HT-29 (cell line): ENCODE measurements at places on chromosomes 2 and 18. TPM values are rescaled to one million over a fixed set of nuclear protein-coding genes. Genes with fewer than 3 reads are reported as not detected.
A peak's percentile ranks its signal among the peaks of the same experiment; 100 is the strongest.

GRCh38 chr18:62964432-62964831, 249.1 kb downstream of the PHLPP1 start:
- no peak for DNase-seq

DNA sequence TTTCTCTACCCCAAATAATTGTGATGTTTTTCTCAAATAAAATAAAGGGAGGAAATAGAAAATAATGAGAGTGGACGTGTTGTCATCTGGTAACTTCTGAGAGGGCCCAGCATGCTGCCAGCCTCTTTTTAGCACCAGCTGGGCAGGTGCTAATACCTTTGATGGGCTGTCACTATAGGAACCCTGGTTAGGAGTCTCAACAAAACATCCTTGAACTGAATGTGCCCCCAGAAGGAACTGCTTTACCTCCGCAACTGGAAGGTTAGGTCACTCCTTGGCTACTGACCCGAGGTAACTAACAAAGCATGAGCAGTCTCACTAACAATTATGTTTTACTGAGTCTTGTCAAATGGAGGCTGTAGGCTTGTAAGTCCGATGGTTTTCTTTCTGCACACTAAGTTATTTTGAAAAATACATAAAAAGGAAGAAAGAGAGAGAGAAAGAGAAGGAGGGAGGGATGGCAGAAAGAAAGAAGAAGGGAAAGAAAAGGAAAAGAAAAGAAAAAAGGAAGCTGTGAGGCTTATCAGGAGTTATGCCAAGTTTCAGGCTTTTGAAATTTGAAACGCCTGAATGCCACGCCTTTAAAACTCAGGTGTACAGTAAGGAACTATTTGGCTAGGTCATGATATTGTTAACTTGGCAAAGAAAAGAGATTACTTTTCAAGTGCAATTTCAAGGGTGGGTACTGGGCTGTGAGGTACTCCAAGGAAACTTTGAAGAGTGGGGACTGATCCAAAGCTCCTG, 91.0 kb downstream of the TGIF1 start:
- peak; percentile 70 for DNase-seq

- DNase-seq: no peak
These were observed 176.2 kb upstream of the ST6GAL2 start for GRCh38 chr2:107062173-107062572.

GRCh38 chr18:5370332-5370731, 74.8 kb upstream of the ZBTB14 start:
- DNase-seq: peak; percentile 23

- DNase-seq: no peak
These were observed 58.1 kb downstream of the PXDN start for GRCh38 chr2:1685957-1686783.

DNA sequence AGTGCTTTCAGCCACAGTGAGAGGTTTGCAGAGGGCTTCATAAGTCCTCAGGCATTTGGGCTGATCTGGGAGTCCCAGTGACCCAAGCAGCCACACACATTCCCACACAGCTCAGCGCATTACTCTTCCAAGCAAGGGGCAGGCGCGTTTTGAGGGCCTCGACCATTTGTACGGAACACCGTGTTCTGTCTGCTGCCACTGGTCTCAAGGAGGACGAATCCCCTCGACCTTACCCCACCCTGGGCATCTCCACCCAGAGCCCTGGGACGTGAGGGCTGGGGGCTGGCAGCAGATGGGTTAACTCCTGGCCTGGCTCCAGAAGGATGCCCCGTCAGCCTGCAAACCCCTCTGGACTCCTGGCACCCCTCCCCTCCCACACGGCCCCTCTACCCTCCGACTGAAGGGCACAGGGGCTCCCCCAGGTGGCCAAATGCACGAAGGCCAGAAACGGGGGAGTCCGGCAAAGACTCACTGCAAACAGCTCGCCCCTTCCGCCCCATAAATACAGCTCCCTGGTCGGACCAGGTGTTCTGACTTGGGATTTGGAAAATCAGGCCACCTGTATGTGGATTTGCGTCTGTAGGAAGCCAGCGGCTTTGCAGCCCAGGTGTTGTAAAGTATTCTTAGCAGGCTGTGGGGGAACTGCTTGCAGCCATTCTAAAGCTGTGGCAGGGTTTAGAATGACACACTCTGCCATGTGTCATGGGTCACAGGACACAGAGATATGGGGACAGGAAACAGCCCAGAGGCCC, 33.6 kb upstream of the PTMA start:
- DNase-seq: peak; percentile 78

DNA sequence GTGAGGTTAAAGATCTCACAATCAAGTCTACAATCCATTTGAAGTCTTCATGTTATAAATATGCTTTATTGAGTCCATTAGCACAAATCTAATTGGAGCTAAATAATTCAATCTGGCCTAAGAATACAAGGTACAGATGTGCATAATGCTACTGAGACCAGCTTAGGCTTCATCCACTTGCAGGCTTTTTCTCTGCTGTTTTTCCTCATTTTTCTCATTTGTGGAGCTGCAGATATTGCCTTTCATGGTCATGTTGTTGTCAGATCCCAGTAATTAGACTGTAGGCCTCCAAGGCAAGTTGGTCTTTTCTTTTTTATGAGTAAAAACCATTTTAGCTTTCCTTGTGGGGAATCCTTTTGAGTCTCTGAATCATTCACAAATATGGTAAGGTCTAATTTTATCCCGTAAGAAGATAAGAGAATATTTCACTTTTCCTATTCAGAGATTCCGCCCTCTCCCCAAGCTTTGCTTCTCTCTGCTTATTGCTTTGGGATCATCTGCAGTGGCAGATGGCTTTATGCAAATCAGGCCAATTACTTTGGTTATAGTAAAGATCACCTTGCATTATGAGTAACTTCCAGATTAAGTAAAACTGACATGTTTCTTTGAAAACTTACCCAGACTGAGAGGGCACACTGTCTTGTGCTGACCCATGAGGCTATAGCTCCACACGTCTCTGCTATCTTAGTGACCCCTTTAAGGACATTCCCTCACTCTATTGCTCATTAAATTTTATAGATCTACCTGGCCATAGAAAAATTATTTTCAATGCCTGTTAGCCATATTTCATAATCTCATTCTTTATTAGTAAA, 80.9 kb downstream of the MGAT5 start:
- no peak for DNase-seq

GRCh38 chr2:239719791-239720360, 305.3 kb downstream of the NDUFA10 start:
- no peak for DNase-seq

DNA sequence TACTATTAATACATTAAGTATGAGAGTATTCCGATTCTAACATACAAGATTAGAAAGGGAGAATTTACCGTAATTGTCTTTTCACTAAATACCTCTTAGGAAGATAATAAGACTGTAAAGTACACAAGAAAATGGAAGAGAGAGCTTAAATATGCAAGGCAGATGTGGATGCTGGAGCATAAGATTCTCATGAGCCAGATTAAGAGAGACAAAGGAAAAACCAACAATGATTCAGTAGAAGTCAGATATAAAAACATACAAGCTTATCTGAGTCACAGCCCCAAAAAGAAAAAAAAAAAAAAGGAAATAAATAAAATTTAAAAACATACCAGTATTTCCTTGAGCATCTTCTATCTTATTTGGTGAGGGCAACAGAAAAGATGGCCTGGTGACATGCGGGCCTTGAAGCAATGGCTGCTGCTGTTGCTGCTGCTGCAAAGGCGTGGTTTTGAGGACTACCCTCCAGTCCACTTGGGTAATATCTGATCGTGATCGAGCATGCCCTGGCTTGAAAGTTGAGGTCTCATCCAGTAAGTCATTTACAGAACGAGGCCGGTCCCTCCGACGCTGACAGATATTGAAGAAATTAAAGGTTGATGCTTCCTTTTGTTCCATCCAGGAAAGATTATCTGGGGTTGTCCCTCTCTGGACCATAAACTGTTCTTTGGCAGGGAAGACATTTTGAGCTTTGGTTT, 24.5 kb downstream of the PLEKHM3 start:
- DNase-seq: no peak

GRCh38 chr2:127103243-127104165, 3.5 kb downstream of the BIN1 start:
- DNase-seq: no peak

DNA sequence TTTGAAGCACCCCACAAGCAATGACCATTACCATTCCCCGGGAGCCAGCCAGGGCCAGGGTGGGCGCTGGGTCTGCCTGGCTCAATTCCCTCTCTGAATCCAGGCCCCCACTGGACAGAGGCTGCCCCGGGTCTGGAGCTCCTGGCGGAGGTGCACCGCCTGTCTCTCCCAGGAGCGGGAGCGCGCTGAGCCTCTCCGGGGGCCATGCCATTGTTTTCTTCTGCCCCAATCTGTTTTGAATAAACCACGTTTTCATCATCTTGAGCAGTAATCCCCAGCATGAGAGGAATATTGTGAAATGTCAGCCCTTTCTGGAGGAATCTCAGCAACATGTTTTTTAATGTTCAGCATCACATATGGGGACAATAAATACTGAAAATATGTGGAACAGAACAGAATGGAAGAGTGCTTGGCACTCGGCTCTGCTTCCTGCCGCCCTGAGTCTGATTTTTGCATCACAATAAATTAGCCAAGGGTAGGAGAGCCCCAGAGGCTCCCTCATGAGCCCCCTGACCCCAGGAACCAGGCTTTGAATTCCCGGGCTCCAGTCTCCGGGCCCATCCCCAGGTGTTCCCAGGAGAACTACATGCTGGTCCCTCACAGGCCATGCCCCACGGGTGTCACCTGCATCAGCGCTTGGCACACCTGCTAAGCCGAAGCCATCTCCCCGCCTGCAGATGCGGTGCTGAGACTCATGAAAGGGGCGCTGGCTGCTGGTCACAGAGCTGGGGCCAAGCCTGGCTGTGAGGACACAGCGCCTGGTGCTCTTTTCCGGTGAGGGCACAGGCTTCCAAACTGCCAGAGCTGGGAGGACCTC, 88.8 kb downstream of the INHBB start:
- no peak for DNase-seq

GRCh38 chr18:3554811-3555427, 104.9 kb downstream of the TGIF1 start:
- DNase-seq: no peak

GRCh38 chr18:5817816-5818215, 77.5 kb downstream of the TMEM200C start:
- no peak for DNase-seq

- no peak for DNase-seq
These were observed 119.7 kb upstream of the CTNNA2 start for GRCh38 chr2:79393107-79393685.

PUM2 gene
- 20.2 and 23.1 TPM in 2 replicates for total RNA-seq

C2orf81 gene
- total RNA-seq: 3.2 and 3.9 TPM in 2 replicates

ADRA2B gene
- total RNA-seq: 0.46 TPM in 1 of 2 replicates, not detected in the other
